ENCODE measurements at places on chromosomes 12 and 14.

- no peak for DNase-seq
These were observed 488.3 kb downstream of the APAF1 start for GRCh38 chr12:99133401-99133800.

- DNase-seq: no peak
These were observed 79.4 kb downstream of the ST8SIA1 start for GRCh38 chr12:22255097-22255496.

- no peak for DNase-seq
These were observed 600.8 kb downstream of the TRHDE start for GRCh38 chr12:72872996-72873395.

DNA sequence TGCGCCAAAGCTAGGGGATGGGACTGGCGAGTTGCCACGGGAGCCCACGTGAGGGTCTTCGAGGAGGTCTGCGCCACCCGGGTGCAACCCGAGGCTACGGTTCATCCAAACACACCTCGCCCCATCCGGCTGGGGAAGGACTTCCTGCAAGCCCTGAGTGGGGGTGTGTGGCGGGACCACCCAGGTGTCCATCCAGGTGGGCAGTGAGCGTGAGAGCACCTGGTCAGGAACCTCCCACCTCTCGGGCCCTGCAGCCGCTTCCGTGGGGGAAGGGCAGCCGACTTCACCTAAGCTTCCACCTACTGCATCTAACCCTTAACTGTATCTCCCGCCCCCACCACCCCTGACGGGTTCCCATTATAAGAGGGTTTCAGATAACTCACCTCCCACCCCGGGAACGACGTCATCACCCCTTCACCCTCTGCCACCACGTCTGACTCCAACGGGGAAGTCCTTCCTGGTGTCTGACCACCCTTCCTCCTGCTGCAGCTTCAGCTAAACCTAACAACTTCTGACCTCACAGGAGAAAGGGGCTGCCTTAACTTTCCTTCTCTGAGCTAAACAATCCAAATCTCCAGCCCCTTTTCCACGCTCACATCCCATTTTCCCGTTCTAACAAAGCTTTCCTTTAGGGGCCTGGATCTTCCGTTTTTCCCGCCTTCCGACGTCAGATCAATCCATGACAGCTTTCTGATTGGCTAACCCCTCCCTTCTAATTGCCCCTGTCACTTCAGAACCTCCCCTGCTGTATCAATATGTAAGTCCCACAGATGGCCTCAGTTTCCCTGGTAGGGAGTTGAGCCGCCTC, 27.4 kb upstream of the SMUG1 start:
- no peak for DNase-seq

- no peak for DNase-seq
These were observed 233.8 kb downstream of the FBXL14 start for GRCh38 chr12:1360441-1361210.

- DNase-seq: no peak
These were observed 55.4 kb downstream of the RPAP3 start for GRCh38 chr12:47650469-47650868.

DNA sequence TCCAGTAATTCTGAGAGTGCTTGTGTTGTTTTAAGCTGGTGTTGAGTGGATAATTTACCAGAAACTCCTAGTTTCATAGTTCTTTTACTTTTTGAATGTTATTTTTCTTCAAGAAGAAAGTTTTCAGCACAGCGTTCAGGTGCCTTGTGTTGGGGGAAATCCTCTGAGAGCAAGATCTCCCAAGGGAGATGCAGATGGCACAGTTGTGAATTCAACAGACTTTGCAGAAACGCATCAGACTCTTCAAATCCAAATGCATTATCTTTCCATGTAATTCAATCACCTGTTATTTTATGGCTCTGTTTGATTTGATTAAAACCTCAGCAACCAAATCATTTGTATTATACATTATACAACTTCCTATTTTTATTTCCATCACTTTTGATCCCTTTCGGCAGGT, 439.9 kb downstream of the EGLN3 start:
- DNase-seq: no peak

- DNase-seq: no peak
These were observed 38.1 kb upstream of the PIWIL1 start for GRCh38 chr12:130299574-130299973.

- no peak for DNase-seq
These were observed 29.4 kb downstream of the TTC9 start for GRCh38 chr14:70670992-70671651.

DNA sequence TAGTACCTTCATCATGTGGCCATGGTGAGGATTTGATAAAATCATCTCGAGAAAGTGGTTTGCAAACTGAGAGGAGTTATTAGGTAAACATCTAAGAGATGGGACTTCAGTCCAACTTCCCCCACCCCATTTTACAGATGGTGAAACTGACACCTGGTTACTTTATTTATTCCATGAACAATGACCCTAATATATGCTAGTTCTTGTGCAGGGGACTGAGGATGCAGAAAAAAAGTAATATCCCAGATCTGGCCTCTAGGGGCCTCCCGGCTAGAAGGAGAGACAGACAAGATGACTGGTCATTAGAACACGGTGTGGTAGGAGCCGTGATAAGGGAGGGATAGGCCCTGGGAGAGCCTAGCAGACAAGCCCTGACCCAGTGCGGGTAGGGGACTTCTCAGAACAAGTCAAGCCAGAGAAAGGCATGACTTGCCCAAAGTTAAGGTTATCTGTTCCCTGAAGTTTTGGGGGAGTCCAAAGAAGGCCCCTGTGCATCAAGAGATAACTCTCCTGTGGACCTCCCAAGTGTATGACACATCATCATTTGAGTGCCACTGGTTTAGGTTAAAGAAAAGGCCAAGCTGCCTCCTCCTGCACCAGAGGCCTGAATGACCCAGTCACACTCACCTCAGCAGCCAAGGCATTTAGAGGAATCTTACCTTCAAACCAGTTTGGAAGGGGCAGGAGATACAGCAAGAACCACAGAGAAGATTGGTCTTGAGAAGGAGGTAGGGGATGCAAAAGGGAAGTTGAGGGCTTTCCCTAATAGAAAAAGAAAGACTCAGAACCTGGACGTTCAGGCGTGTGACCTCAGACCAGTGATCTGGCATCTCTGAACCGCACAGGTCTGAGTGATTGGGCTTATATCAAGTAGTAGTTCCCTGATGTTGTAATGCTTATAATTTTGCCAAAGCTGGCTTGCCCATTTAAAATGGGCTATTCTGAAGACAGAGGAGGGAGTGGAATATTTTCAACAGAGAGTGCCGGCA, 1.6 kb downstream of the CMKLR1 start:
- no peak for DNase-seq

- DNase-seq: no peak
These were observed 74.7 kb downstream of the BTG1 start for GRCh38 chr12:92070864-92071445.

GRCh38 chr14:28102814-28103213, 663.8 kb upstream of the FOXG1 start:
- DNase-seq: no peak

DNA sequence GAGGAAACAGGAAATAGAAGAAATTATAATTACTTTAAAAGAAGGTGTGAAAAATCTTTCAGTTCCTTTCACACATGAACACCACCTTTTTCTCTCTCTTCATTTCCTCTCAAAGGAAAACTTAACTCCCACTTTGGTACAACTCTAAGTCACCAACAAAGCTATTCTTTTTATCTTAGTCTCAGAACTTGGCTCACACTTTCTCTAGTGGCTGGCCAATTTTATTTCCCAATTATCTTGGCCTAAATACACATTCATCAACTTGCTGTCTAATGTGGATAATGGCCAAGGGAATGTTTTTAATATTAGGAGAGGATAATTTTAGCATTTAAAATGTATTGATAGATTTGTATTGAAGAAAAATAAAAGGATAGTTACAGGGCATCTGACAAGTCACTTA, 64.5 kb upstream of the NAV3 start:
- no peak for DNase-seq

- DNase-seq: no peak
These were observed 74.6 kb upstream of the PTPRB start for GRCh38 chr12:70711831-70712230.

DNA sequence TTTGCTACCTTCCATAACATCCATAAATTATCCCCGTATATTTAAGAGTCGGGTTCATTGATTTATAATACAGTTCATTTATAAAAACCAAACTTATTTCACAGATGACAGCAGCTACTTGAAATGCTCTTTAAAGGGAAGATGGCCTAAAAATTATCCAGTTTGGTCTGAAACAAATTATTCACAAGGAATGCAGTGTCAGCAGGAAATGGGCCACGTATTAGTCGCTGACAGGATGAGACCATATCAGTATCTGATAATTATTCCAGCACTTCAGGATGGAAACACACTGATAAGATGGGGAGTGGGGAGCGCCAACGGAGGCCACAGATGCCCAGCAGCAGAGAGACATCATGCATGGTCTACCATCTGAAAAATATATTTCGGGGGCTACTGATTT, 60.5 kb upstream of the TMEM132D start:
- DNase-seq: no peak

- no peak for DNase-seq
These were observed 55.1 kb downstream of the LRRC74A start for GRCh38 chr14:76881348-76881747.

GRCh38 chr14:94368956-94369355, 19.4 kb downstream of the SERPINA1 start:
- DNase-seq: no peak

- no peak for DNase-seq
These were observed 379.6 kb downstream of the LRIG3 start for GRCh38 chr12:58540480-58541299.

GRCh38 chr12:12302976-12303375, 36.1 kb upstream of the LRP6 start:
- DNase-seq: no peak

- no peak for DNase-seq
These were observed 1260.3 kb downstream of the TMEM121 start for GRCh38 chr14:106786697-106787096.

DNA sequence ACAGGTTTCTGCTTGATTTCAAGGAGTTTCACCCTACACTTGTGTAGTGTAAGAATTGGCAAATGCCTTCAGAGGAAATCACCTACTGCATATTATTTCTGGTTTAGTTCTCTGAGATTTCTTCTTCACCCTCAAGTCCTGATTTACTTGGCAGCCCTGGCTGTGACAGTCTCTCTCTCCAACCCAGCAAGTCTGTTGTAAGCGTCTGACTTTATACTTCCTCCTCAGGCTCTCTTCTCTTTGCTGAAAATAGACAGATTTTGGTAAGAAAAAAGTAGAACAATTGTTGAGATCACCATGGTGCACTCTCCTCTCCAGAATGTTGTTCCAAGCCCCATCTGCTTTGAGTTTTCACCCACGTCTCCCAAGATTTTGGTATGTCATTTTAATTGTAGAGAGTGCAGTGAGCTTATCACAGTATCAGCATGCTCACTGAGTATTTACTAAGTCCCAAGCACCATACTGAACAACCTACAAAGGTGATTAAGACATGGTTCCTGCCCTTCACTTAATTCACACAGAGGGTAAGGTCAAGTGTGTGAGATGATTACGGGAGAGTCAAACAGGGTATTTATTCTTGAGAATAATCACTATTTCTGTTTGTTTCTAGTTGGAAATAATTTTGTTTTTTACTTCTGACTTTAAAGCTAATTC, 148.7 kb downstream of the MDGA2 start:
- no peak for DNase-seq

DNA sequence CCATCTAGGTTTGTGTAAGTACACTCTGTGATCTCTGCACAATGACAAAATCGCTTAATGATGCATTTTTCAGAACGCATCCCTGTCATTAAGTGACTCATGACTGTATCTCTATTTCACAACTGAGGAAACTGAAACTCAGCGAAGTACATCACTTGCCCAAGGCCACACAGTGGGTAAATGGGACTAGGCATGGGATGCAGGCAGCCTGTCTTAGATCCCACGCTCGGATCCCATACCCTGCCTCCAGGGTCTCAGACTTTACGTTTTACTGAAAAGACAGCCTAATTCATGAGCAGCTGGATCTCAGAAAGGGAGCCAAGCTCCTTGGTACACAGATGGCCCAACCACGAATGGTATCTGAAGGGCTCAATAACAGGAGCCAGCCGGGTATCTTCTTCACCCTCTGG, 2.4 kb upstream of the MLEC start:
- no peak for DNase-seq

GRCh38 chr12:122297494-122297893, 31.2 kb upstream of the VPS33A start:
- DNase-seq: no peak

DNA sequence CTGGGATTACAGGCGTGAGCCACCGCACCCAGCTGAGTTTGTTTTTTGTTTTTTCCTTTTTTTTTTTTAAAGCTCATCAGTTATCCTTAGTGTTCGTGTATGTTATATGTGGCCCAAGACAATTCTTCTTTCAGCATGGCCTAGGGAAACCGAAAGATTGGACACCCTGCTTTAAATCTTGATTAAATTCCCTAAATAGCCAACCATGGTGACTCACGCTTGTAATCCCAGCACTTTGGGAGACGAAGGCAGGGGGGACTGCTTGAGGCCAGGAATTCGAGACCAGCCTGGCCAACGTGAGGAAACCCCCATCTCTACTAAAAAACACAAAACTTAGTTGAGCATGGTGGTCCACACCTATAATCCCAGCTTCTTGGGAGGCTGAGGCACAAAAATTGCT, 131.1 kb downstream of the MED13L start:
- DNase-seq: no peak

GRCh38 chr14:66099451-66099850, 386.7 kb upstream of the CCDC196 start:
- DNase-seq: no peak

DNA sequence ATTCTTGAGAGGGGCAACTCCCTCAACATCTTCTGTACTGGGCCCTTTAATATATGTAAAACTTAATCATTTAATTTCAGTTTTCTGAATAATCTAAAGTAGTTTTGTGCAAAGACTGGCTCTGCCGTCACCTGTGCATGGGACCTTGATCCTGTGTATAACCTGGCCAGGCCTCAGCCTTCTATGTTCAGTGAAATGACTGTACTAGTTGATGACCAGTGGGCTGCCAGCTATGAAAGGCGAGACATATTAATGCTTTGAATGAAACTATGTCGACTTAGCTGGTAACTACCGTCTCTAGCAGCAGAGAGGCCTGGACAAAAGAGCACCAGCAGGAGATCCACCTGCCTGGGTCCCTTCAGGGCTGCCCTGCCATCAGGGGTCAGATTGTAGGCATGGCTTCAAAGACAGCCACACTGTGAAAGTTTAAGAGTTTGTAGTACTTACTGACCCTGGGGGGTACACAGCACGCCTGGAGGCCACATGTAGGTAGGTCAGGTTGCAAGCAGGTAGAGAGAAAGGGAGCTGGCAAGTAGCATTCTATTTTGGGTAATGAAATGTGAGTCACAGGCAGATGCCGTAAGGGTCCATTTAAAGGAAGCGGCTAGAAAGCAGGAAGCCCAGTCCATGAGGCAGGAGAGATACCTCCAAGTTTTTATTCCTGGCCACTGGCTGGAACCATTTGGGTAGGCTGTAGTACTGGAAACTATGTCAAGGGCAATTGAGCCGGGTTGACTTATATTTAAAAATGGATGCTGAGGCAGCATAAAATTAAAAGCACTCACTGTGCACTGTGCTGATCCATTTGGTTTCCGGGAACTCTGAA, 77.2 kb downstream of the BHLHE41 start:
- DNase-seq: no peak

Measured in stimulated activated CD8-positive, alpha-beta memory T cell treated with anti-CD3 and anti-CD28 coated beads, Interleukin-4, amount 100 ng/mL, for 24 hours (primary cell).